ENCODE measurements at places on chromosomes 4 and X.

GRCh38 chr4:4754641-4755040 lies 104.8 kb upstream of the MSX1 start:
- no peak for DNase-seq

DNA sequence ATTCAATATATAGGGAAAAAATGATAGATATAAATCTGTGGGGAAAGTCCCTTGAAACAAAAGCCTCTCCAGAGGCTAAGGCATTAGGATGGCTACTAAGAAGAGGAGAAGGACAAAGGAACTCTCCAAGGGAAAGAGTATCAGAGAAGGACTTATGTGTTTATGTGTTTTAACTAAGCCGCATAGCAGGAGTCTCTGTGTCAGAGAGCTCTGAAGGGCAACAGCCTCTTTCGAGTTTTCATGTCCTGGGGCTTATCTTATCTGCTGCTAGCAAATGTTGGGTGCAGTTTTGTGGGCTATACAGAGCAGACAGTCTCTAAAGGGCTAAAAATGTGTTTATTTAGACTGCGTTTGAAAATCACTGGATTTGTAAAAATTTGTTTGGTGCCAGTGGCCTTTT lies 1145.6 kb upstream of the DIAPH2 start:
- DNase-seq = no peak

DNA sequence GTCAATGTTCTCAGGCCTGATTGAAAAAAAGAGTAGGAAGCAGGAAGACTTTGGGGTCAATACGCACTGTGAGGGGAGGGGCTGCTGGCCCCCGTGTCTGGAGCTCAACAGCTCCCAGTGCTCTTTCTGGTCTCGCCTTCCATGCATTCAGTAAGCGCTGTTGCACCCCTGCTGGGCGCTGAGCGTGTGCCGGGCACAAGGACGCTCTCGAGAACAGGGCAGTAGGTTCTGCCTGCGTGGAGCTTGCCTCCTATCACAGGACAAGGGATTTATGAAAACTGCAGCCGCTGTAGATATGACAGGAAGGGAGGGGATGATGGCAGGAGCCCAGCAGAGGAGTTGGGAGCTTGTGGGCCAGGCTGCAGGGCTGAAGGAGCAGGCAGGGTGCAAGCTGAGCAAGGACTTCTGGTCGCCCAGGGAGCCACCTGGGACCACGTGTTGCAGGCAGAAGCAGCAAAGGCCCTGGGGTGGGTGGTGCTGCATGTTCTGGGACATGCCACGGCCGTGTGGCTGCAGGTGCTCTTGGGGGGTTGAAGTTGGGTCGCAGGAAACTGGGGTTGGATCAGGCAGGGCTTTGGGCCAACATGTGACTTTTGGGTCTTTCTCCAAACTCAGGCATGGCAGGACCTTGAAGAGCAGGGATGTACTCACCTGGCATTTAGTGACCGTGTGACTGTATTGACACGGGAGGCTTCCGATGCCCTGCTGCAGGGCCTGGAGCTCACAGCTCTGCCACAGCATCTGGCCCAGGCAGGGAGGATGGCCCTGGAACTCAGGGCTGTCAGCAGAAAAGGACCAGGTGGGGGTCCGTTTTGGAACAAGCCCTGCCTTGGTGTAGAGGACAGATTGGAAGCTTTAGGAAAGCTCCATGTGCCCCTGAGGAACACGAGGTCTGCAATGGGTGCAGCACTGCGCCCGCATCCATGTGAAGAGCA lies 97.9 kb downstream of the CPZ start:
- DNase-seq = peak; percentile 9

- peak; percentile 65 for DNase-seq
Measured at GRCh38 chr4:54233277-54233696, 4.2 kb downstream of the PDGFRA start.

- no peak for DNase-seq
Measured at GRCh38 chr4:100945789-100946188, 401.5 kb downstream of the PPP3CA start.

DNA sequence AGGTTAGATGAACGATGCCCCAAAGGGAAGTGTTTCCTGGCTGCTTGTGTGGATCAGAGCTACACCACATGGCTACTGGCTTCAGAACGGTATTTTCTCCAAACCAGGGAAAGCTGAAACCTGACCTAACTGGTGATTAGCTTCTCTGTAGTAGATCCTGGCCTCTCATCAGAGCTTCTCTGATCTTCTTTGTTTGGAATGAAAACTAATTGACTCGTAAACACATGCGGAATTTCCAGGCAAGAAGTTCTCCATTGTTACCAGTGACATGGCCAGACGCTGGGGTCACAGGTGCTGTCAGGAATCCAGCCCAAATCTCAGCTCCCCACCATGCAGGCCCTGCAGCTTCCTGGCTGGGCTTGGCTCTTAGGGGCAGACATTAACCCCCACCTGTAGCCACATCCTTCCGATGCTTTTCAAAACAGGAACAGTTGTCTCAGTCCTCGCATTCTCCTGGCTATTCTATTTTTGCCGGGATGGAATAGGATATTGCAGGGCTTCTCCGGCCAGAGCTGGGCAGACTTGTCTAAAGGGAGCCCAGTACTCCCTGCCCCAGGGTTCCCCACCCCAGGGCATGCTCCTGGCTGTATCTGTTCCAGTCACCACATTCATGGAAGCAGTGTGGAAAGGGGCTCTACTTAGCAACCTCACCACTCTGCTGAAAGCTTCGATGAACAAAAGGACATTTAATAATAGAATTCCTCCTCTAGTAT lies 305.4 kb upstream of the F9 start:
- DNase-seq = no peak

DNA sequence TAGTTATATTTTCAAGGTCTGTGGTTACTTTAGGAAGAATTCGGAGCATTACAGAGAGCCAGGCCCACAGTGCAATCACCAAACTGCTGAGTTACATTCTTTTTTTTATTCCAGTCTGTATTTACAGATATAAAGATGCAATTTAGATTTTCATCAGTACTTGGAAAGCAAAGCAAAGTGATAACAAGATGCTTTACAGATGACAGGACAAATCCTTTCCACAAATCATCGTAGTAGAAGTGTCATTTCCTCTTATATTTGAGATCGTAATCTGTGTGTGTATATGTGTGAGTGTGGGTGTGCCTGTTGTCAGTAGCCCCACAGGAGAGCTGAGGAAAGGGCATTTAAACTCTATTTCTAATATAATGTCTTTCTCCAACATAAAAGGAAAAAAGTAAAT lies 1893.7 kb downstream of the STIM2 start:
- no peak for DNase-seq

DNA sequence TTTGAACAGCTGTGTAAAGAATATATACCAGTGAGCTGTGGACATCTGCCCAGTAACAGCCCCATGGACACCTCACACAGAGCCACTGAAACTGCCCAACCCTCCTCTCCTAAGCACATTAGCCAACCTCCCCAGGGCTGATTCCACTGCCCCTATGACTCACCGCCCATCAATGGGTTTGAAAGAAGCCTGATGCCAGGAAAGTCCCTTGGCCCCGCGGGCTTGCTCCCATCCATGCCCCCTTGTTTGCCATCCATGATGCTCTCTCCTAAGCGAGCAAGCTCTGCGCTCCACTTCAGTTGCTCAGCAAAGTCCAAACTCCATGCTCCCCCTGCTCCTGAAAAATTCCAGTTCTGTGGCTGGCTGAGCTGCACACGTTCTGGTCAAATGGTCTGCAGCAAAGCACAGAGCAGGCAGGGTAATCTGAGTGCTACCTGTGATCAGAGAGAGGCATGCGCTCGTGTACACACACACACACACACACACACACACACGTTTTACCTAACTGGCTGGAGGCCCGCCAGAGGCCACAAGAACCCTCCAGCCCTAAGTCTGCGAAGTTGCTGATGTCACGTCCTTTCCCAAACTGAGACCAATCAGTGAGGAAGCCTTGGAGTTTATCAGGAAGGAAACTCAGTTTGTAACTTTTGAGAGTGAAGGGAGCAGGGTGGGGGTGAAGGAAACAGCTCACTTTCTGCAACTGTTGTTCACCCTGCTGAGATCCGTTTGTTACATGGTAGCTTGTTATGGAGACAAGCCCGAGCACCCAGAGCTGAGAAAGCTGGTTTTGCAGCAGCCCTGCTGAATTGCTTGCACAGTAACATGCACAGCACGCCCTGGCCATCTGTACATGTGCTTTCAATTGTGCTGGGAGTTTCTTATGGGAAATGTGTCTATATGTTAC lies at the start of gene ASB9:
TSS of gene ASB9 (minus strand) at position 466 of the 904 bp plus-strand sequence. CDS start at position 257, 209 bp downstream.
- DNase-seq = peak; percentile 27

DNA sequence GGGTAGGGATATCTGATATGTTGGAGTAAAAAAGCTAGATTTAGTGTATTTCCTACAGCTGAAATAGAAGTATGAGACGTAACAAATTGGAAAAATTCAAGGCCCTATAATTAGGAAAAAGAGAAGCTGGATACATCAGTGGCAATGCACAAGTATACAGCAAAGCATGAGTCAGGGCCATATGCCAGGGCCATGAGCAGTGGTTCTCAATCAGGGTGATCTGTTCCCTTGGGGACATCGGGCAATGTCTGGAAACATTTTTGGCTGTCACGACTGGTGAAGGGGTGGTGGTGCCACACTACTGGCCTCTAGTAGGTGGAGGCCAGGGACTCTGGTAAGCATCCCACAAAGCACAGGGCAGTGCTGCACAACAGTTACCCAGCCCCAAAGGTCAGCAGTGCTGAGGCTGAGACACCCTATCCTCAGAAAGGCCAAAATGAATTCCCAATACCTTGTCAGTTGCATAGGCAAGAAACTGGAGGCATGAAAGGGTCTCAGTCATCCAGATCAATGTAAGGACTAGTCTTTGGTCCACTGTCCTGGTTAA lies 36.8 kb upstream of the NAP1L5 start:
- DNase-seq = no peak

- DNase-seq = no peak
Measured at GRCh38 chrX:21479695-21480270, 105.6 kb downstream of the CNKSR2 start.

- no peak for DNase-seq
Measured at GRCh38 chr4:141913928-141914327, 277.5 kb downstream of the IL15 start.

- DNase-seq = no peak
Measured at GRCh38 chrX:96611619-96612362, 72.9 kb upstream of the DIAPH2 start.

DNA sequence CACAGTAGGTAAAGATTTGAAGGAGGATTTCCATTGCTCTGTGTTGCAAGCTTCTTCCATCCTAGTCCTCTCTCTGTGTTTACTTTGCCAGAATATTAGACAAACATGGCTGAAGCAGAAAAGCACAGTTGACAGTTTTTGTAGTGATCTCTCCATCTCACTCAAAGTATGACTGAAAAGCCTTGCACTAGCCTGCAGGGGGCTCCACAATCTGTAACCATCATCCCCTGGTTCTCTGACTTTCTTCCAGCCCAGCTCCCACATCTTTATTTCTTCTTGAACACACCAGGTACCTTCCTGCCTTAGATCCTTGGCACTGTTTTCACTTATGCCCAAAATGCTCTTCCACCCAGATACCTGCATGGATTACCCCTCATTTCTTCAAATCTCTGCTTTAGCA lies 34.1 kb upstream of the HHIP start:
- no peak for DNase-seq

DNA sequence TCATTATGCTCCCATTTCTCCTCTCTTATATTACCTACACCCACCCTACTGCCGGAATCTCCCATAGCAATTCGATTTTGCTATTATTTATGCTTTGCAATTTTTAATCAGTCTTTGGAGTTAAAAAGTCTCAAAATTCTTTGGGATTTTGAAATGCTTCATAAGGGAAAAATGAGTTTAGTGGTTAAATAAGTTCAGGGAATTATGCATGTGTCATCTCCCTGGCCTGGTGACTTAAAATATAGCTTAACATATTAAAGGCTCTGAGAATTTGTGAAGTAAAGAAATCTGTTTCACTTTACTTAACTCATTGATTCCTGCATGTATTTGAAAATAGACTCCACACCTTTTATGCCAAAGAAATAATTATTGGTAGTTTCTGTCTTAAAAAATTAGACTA lies 185.1 kb upstream of the DIPK2B start:
- no peak for DNase-seq

DNA sequence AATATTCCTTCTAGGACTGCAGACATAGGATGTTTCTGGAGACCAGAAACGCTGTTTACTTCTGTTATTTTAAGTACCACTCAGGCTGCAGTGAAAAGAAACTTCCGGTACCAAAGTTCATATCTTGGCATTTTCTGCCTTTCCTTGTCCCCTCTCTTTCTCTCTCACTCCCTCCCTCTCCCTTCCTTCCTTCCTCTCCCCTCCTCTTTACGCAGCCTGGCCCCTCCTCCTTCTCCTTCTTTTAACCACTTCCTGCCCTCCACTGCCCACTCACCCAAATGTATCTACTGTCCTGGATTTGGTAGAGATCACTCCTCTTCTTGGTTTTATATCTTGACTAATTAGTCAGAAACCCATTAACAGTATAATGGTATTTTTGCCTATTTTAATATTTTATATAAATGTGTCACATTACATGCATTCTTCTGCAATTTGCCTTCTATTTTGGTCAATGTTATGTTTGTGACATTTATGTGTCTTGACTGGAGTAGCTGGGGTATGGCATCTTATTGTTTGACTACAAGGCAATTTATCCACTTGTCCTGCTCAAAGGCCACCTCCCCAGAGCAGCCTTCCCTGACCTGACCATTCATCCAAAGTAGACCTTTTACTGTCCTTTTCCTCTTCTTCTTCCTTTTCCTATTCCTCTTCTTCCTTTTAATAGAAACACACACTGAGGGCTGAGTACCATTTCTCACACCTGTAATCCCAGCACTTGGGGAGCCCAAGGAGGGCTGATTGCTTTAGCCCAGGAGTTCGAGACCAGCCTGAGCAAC lies 56.9 kb downstream of the BCOR start:
- DNase-seq = no peak

DNA sequence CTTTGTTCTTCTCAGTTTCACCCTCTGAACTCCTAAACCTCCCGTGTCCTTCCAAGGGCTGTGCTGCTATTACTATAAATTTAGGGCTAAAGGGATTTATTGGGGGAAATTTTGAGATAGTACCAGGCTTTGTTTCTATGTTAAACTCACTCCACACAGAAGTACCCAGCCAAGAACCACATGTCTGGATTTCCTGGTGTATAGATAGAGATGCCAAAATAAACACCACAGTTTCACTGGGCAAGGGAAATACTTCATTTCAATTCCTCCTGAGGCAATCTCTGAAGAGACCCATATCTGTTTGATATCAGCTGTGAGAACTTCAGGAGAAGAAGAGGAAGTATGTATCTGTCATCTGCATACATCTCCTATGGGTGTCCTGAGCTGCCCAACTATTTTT lies 21.7 kb upstream of the CLNK start:
- DNase-seq = no peak

DNA sequence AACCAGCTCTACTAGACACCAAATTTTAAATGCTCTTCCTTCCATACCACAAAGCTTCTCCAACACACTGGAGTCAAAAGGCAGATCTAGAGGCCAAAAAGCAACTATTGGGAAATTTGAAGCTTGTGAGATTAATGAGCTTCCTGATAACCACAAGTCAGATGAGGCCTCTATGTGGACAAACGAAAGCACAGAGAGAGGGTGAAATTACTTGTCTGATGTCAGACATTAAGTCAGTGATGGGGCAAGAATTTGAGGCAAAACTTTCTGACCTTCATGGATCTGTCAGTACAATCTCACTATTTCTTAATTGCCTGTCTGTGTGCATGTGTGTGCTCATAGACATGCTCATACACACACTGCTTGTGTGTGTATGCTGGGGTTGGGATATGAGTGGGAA lies 103.6 kb downstream of the GUCY2F start:
- no peak for DNase-seq

- no peak for DNase-seq
Measured at GRCh38 chr4:8370835-8371595, 69.5 kb downstream of the ACOX3 start.

- no peak for DNase-seq
Measured at GRCh38 chr4:31422006-31422405, 701.8 kb downstream of the PCDH7 start.

GRCh38 chrX:68831405-68832100 lies 2.7 kb downstream of the EFNB1 start:
- no peak for DNase-seq
